Stimulated activated memory B cell treated with anti-CD40 and anti-IgM and Interleukin-4, amounts not matched to agents 10 μg/mL and 1 μg/mL and 100 μg/mL, for 72 hours (primary cell): ENCODE measurements at places on chromosomes 1 and 21.

DNA sequence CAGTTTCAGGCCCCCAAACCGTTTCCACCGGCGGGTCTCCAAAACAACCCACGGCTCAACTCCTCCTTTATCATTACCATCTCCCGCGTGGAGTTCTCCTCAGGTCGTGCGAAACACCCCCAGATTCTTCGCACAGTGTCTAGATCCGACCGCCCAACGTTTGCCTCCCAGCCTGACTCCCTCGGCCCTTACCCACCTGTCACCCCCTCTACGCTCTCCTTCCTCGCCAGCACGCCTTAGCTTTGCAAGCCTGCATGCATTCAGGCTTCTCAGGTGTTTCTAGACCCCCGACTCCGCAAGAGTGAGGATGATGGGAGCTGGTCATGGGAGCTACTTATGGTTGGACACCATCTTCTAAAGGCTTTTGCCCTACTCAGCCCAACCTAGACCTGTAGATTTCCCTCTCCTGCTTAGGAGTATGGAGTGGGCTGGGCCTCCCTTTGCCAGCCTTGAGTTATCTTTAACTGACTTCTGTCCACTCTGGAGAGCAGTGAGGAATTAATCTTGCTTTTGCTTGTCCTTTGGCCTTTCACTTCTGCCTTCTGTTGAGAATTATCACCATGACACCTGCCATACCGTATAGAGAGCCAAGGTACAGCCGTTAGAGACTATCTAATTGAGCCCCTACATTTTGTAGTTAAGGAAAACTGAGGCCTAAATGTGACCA is 865 bp downstream of the ATP5IF1 start:
- H3K4me1 ChIP-seq: peaks cover 21% of the 10 kb centered on the region
- H3K4me3 ChIP-seq: no peak overlapping the region
- H3K27ac ChIP-seq: no peak overlapping the region
- H3K27me3 ChIP-seq: no peaks in the 10 kb centered on the region

DNA sequence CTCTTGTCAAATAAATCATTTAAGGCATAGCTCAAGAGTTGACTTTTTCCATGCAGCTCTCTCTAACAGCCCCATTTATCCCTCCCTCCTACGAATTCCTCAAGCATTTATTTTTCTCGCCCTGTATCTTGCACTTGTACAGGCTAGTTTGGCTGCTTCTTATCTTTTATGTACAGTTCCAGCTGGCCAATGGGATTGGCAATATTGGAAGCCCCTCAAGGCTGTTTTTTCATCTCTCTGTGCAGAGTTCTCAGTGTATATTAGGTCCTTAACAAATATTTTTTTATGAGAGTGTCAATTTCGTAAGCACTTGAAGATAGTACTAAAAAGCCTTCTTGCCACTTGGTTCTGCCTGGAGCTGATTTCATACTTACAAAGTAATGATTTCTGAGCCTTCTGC is 356.0 kb downstream of the ST6GALNAC3 start:
- no peaks in the 10 kb centered on the region for H3K27me3 ChIP-seq
- no peaks in the 10 kb centered on the region for H3K4me1 ChIP-seq
- no peak overlapping the region for H3K4me3 ChIP-seq

GRCh38 chr1:192831706-192832355 is 23.0 kb downstream of the RGS2 start:
- no peaks in the 10 kb centered on the region for H3K4me1 ChIP-seq
- H3K4me3 ChIP-seq: no peak overlapping the region
- peaks cover 30% of the 10 kb centered on the region for H3K27me3 ChIP-seq
- no peak for ATAC-seq

- no peak for ATAC-seq
- H3K27ac ChIP-seq: no peak overlapping the region
- H3K4me1 ChIP-seq: no peaks in the 10 kb centered on the region
- H3K36me3 ChIP-seq: no peaks in the 10 kb centered on the region
- no peak overlapping the region for H3K4me3 ChIP-seq
Measured at GRCh38 chr21:31991356-31992331, 118.8 kb downstream of the HUNK start.

GRCh38 chr1:50023292-50024159 is at the start of gene AGBL4:
Gene AGBL4, minus strand, starts transcription at chr1:50023954.
- H3K27me3 ChIP-seq: peaks cover 16% of the 10 kb centered on the region
- H3K27ac ChIP-seq: no peak within 1 kb of the TSS
- no peaks in the 10 kb centered on the region for H3K4me1 ChIP-seq
- peak; percentile 62 for ATAC-seq

GRCh38 chr1:45752441-45753052 is 2.1 kb upstream of the IPP start:
- peaks cover 7% of the 10 kb centered on the region for H3K4me1 ChIP-seq
- H3K4me3 ChIP-seq: no peak overlapping the region
- no peak for ATAC-seq

- H3K27me3 ChIP-seq: no peaks in the 10 kb centered on the region
- H3K4me1 ChIP-seq: peaks cover 10% of the 10 kb centered on the region
- H3K36me3 ChIP-seq: peaks cover 8% of the 10 kb centered on the region
- ATAC-seq: no peak
- peak overlapping the region; percentile 38 for H3K27ac ChIP-seq
Measured at GRCh38 chr1:16198444-16199156, 13.9 kb downstream of the ARHGEF19 start.

- peaks cover 10% of the 10 kb centered on the region for H3K27me3 ChIP-seq
- H3K4me3 ChIP-seq: no peak overlapping the region
- ATAC-seq: no peak
- no peaks in the 10 kb centered on the region for H3K4me1 ChIP-seq
- no peak overlapping the region for H3K27ac ChIP-seq
Measured at GRCh38 chr1:225825078-225825477, 15.2 kb downstream of the EPHX1 start.

GRCh38 chr21:39105836-39106235 is 77.4 kb downstream of the PSMG1 start:
- peaks cover 61% of the 10 kb centered on the region for H3K27me3 ChIP-seq
- no peak overlapping the region for H3K4me3 ChIP-seq
- no peak for ATAC-seq
- no peak overlapping the region for H3K27ac ChIP-seq

DNA sequence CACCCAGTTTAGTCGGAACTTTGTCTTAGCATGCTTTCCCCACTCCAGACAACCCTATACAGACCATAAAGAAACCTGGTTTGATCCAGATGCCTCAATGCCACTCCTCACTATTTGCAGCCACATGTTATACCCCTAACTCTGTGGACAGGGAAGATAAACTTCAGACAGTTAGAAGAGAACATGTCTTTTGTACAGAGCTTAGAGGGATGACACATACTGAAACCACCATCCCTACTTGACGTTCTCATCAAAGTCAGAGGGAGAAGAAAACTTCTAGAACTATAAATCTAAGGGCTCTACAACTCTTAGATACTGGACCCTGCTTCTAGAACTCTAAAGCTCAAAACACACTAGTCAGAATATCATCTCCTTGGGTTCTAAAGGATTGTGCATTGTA is 3.7 kb downstream of the SYT6 start:
- H3K27me3 ChIP-seq: peaks cover 63% of the 10 kb centered on the region
- peaks cover 10% of the 10 kb centered on the region for H3K4me1 ChIP-seq
- no peak overlapping the region for H3K27ac ChIP-seq
- H3K4me3 ChIP-seq: no peak overlapping the region
- H3K36me3 ChIP-seq: no peaks in the 10 kb centered on the region

- H3K4me1 ChIP-seq: peaks cover 4% of the 10 kb centered on the region
- no peaks in the 10 kb centered on the region for H3K36me3 ChIP-seq
- no peak for ATAC-seq
- H3K4me3 ChIP-seq: no peak overlapping the region
- peaks cover 34% of the 10 kb centered on the region for H3K27me3 ChIP-seq
- H3K27ac ChIP-seq: no peak overlapping the region
Measured at GRCh38 chr21:31349208-31349607, 5.1 kb upstream of the TIAM1 start.

- no peaks in the 10 kb centered on the region for H3K36me3 ChIP-seq
- peaks cover 7% of the 10 kb centered on the region for H3K4me1 ChIP-seq
- no peak overlapping the region for H3K4me3 ChIP-seq
- peaks cover 9% of the 10 kb centered on the region for H3K27me3 ChIP-seq
- ATAC-seq: no peak
Measured at GRCh38 chr1:172972258-172972657, 78.5 kb downstream of the TNFSF18 start.

- peaks cover 29% of the 10 kb centered on the region for H3K4me1 ChIP-seq
- no peaks in the 10 kb centered on the region for H3K36me3 ChIP-seq
- ATAC-seq: no peak
- H3K27ac ChIP-seq: no peak overlapping the region
- H3K4me3 ChIP-seq: no peak overlapping the region
- H3K27me3 ChIP-seq: peaks cover 7% of the 10 kb centered on the region
Measured at GRCh38 chr1:38009088-38009840, 3.3 kb upstream of the UTP11 start.

DNA sequence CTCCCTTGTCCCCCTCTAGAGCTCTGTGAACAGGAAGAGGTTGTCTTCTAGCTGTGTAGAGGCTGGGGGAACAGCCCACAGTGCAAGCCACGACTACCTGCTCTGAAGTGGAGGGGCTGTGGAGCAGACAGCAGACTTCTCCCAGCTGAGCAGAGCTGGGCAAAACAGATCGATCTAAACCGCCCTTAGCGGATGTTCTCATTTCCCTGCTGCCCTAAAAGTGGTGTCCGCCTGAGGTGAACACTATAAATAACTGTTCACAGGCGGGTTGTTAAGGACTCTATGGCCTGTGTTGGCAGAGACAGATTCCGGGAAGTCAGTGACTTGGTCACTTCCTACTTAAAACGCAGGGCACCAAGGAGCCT is 203.2 kb downstream of the RHOU start:
- no peaks in the 10 kb centered on the region for H3K4me1 ChIP-seq
- H3K4me3 ChIP-seq: no peak overlapping the region
- H3K36me3 ChIP-seq: no peaks in the 10 kb centered on the region
- peaks cover 34% of the 10 kb centered on the region for H3K27me3 ChIP-seq

- no peaks in the 10 kb centered on the region for H3K36me3 ChIP-seq
- ATAC-seq: no peak
- H3K27ac ChIP-seq: no peak overlapping the region
- H3K4me1 ChIP-seq: no peaks in the 10 kb centered on the region
Measured at GRCh38 chr1:61395146-61395800, 312.9 kb downstream of the NFIA start.

DNA sequence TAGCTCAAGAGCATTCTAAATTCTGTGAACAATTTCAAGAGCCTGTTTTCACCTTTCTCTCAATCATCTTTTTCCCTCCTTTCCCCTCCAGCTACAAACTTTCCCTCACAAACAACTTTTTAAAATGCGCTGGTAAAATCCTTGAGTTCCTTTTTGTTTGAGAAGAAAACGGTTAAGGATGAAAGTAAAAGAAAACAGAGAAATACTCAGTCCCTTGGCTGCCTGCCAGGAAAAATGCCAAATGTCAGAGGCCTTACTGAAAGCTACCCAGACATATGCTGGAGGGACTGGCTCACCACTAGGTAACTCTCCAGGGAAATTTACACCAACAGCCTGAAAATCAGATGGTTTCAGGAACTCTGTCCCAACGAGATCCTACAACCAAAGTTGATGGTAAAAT is 11.0 kb upstream of the SERBP1 start:
- no peaks in the 10 kb centered on the region for H3K36me3 ChIP-seq
- ATAC-seq: no peak
- H3K4me3 ChIP-seq: no peak overlapping the region
- peaks cover 4% of the 10 kb centered on the region for H3K4me1 ChIP-seq
- no peaks in the 10 kb centered on the region for H3K27me3 ChIP-seq

- ATAC-seq: no peak
- peaks cover 8% of the 10 kb centered on the region for H3K4me1 ChIP-seq
- H3K36me3 ChIP-seq: no peaks in the 10 kb centered on the region
- H3K27ac ChIP-seq: no peak overlapping the region
- H3K27me3 ChIP-seq: no peaks in the 10 kb centered on the region
Measured at GRCh38 chr1:2143814-2144500, 50.6 kb downstream of the FAAP20 start.

DNA sequence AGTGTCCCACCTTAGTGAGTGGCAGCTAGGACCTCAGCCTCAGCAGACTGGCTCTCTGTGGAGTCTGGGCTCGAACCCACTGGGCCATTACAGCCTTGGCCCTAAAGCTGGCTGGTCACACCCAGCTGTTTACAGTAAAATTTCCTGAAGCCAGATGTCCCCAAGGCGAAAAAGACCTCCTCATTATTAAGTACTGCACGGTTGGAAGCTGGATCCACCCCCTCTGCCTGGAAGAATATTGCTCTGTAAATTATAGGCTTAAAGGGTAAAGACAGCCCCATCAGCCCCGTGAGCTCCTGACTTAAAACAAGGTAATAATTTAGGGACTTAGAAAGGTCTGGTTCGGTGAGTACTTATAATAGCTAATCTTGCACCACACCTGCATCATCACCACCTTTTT is 30.3 kb upstream of the TMEM51 start:
- no peaks in the 10 kb centered on the region for H3K4me1 ChIP-seq
- no peaks in the 10 kb centered on the region for H3K36me3 ChIP-seq
- no peak for ATAC-seq
- no peak overlapping the region for H3K4me3 ChIP-seq
- no peak overlapping the region for H3K27ac ChIP-seq

GRCh38 chr1:54400329-54400728 is 5.9 kb downstream of the SSBP3 start:
- H3K27ac ChIP-seq: no peak overlapping the region
- H3K27me3 ChIP-seq: no peaks in the 10 kb centered on the region
- H3K4me3 ChIP-seq: no peak overlapping the region
- no peak for ATAC-seq
- peaks cover 37% of the 10 kb centered on the region for H3K4me1 ChIP-seq

GRCh38 chr1:208127284-208127683 is 116.9 kb downstream of the PLXNA2 start:
- ATAC-seq: no peak
- no peak overlapping the region for H3K4me3 ChIP-seq
- no peak overlapping the region for H3K27ac ChIP-seq
- H3K36me3 ChIP-seq: no peaks in the 10 kb centered on the region

DNA sequence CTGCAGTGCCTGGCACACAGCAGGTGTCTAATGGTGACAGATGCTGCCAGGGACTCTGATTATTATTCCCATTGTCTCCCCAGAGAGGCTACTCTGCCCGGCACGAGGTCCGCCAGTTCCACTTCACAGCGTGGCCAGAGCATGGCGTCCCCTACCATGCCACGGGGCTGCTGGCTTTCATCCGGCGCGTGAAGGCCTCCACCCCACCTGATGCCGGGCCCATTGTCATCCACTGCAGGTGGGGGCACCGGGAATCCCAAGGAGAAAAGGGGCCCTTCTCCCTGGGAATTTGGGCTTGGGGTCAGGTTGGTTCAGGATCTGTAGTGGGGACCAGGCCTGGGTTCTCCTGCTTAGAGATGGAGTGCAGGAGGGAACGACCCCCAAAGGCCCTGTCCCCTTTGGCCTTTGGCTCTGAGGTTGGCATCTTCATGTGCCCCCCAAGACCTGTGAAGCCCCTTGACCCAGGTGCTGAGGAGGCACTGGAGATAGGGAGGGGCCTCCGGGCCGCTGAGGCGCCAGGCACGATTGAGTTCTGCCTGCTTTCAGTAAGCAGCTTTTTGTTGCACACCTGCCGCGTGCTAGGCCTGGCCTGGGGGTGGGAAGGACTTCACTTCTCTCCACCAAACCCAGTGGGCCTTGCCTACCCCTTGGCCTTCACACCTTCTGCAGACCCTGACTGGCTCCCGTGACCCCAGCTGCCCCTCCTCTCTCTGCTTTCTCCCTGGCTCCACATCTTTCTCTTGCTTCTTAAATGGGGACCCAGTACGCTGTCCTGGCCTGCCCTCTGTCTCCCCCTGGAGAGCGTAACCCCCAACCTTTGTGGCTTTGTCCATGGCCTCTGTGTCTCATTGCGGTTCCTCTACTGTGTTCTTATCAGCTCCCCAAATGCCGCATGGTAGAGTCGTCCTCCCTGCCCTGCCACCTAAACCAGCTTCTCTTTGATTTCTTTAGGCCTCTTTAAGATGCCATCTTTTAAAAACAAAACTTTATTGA is 76.4 kb downstream of the PTPRU start:
- no peak overlapping the region for H3K4me3 ChIP-seq
- no peak overlapping the region for H3K27ac ChIP-seq
- ATAC-seq: no peak
- no peaks in the 10 kb centered on the region for H3K27me3 ChIP-seq

- no peak overlapping the region for H3K4me3 ChIP-seq
- H3K4me1 ChIP-seq: peaks cover 9% of the 10 kb centered on the region
- no peaks in the 10 kb centered on the region for H3K27me3 ChIP-seq
- ATAC-seq: no peak
Measured at GRCh38 chr1:244053831-244054230, 2.7 kb downstream of the ZBTB18 start.
